NCI-H187 treated with DMSO at 0.1 percent for 48 hours (cell line): ENCODE measurements at places on chromosomes 7 and 10.

- no peak for DNase-seq
Measured at GRCh38 chr7:136045181-136045580, 68.0 kb upstream of the MTPN start.

GRCh38 chr7:73719806-73720169, 319 bp upstream of the STX1A start:
- no peak for DNase-seq

GRCh38 chr7:158606129-158606528, 18.5 kb upstream of the PTPRN2 start:
- DNase-seq = no peak

DNA sequence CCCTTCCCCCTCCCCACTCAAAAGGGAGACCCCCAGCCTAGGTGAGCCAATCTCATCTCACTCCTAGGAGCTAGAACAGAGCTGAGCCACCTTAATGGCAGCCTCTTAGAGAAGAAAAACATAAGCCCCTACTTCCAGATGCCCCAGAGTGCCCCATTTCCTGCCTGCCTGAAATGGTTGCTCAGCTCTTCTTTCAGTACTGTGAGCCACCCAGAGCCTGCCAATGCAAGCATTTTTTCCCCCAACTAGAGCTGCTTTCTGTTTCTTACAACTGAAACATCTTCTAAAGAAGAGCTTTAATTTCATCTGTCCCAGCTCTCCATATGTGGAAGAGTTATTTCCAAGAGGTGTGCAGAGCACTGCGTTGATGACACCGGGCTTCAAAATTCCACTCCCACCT, 136.7 kb downstream of the PLPP4 start:
- DNase-seq = no peak

- no peak for DNase-seq
Measured at GRCh38 chr10:5036511-5036910, 32.9 kb upstream of the AKR1C2 start.

GRCh38 chr7:953547-954327, 743 bp downstream of the ADAP1 start:
- DNase-seq = no peak

DNA sequence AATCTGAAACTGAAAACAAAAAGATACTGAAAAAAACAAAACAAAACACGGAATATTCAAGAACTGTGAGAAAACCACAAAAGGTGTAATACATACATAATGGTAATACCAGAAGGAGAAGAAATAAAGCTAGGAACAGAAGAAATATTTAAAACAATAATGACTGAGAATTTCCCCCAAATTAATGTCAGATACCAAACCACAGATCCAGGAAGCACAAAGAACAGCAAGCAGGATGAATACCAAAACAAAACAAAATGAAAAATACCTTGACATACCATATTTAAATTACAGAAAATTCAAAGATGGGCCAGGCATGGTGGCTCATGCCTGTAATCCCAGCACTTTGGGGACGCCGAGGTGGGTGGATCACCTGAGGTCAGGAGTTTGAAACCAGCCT, 57.7 kb upstream of the PARD3 start:
- DNase-seq = no peak

DNA sequence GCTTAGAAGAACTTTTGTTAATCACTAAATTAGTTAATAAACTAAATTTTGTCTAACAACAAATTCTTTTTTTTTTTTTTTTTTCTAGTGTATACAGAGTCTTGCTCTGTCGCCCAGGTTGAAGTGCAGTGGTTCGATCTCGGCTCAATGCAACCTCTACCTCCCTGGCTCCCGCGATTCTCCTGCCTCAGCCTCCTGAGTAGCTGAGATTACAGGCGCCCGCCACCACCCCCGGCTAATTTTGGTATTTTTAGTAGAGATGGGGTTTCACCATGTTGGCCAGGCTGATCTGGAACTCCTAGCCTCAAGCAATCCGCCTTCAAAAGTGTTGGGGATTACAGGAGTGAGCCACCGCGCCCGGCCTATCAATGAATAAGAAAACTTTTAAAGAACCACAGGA, 1.1 kb upstream of the IQUB start:
- no peak for DNase-seq

DNA sequence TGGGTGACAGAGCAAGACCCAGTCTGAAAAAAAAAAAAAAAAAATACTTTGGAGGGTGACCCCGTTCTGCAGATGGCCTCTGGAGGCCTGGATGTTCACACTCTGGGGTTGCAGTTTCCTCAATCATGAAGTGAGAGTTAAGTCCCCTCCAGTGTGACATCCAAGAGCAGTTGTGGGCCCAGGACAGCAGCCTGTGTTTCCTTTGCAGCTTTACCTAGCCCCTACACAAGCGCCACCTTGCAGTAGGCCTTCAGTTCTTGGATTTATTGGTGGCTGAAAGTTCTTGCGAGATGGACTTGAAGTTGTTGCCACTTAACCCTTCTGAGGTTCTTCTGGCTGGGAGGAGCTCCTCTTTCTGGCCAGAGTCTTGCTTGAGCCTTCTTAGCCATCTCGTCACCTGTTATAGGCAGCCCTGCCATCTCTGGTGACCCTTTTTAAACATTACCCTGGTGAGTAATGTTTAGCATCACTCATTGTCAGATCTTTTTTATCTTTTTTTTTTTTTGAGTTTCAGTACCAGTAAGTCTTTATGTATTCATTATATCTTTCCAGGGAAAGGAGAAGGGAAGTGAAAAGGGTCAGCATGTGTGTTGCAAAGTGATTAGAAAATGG, 3.4 kb upstream of the ACTR3C start:
- DNase-seq = no peak

GRCh38 chr10:60236869-60237524, 152.7 kb downstream of the ANK3 start:
- DNase-seq = no peak

DNA sequence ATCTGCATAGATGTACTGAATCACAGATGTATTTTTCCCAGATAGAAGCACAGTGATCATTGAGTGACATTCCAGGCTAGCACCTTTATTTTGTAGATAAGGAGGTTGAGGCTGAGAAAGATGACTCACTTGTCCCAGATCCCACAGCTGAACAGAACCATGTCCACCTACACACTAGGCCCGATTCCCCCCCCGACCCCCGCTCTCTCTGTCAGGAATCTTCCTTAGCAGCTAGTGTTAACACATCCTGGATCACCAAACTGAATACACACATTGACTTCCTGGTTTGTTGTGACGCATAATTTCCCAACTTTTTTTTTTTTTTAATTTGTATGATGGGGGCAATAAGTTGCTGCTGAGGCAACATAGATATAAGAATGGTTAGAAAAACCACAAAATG, 5.2 kb downstream of the SFMBT2 start:
- no peak for DNase-seq

DNA sequence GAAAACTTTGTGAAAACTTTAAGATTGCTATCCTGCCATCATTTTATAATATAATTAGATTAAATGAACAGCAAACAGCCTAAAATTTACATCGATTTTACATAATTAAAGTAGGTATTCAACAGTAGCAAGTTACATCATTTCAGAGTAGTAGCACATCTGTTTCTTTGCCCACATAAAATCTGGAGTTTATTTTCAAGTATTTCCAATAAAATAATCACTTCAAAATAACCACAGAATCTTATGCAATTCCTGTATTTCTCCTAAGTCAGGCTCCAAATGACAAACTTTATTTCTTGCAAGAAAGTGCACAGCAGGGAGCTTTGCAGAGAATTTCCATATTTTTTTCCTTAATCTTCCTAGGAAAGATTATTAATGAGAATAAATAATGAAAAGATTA, 82.6 kb downstream of the CUBN start:
- DNase-seq = no peak

- DNase-seq = no peak
Measured at GRCh38 chr7:137798073-137798763, 48.6 kb downstream of the DGKI start.

DNA sequence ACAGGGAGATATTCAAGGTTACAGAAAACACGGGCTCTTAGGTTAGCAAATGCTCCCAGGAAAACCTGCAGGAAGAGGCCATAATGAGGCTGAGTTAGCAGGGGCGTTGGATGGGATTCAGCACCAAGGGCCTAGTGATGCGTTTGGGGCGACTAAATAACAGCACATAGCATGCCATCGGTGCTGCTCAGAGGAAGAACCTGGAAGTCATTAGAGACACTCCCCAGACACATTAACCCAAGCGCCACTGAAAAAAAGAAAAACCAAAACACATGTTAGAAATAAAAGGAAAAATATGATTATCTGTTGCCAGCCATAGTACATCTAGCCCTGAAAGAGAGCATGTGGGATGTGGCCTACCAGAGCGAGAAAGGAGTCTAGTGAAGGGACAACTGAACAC, 28.8 kb upstream of the OPALIN start:
- DNase-seq = no peak

GRCh38 chr7:110929480-110930249, 161.3 kb upstream of the LRRN3 start:
- DNase-seq = no peak

DNA sequence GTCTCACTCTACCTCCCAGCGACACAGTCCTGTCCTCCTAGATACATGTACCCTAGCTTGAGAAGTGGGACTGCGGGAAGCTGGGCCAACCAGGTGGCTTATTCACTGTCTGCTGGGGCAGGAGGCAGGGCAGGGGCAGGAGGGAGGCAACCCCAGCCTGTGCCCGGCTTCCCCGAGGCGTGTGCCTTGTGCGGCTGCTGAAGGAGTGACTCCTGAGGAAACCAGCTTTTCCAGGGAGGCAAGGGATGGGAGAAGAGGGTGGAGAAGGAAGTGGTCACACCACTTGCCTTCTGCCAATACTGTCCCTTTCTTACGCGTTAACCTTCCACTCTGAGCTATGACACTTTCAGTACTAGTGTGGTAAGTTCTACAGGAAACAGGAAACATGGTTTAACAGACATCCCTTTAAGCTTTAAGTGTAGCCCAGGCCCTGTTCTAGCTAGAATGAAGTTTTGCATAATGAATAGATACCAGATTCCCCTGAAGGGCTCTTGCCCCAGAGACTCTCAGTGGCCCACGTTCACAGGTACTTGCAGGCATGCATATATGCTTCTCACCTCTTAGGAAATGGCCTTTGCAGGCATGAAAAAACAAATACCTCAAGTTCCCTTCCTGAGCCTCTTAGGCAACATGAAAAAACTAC, 40.6 kb downstream of the SYPL1 start:
- no peak for DNase-seq

GRCh38 chr7:92624298-92624996, 34.3 kb upstream of the FAM133B start:
- no peak for DNase-seq

DNA sequence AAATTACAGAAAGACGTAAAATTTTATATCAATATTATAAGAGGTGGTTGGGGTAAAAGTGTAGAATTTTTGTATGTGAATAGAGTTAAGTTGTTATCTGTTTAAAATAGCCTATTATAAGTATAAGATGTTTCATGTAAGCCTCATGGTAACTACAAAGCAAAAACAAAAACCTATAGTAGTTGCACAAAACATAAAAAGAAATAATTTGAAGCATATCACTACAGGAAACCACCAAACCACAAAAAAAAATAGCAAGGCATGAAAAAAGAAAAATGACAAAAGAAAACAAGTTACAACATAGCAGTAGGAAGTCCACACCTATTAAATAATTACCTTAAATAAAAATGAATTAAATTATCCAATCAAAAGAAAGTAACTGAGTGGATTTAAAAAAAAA, 12.4 kb upstream of the GSTK1 start:
- no peak for DNase-seq

GRCh38 chr10:37549054-37549453, 308.4 kb downstream of the ZNF248 start:
- DNase-seq = no peak

- DNase-seq = peak; percentile 17
Measured at GRCh38 chr7:135620980-135621850, 41.1 kb upstream of the STMP1 start.

DNA sequence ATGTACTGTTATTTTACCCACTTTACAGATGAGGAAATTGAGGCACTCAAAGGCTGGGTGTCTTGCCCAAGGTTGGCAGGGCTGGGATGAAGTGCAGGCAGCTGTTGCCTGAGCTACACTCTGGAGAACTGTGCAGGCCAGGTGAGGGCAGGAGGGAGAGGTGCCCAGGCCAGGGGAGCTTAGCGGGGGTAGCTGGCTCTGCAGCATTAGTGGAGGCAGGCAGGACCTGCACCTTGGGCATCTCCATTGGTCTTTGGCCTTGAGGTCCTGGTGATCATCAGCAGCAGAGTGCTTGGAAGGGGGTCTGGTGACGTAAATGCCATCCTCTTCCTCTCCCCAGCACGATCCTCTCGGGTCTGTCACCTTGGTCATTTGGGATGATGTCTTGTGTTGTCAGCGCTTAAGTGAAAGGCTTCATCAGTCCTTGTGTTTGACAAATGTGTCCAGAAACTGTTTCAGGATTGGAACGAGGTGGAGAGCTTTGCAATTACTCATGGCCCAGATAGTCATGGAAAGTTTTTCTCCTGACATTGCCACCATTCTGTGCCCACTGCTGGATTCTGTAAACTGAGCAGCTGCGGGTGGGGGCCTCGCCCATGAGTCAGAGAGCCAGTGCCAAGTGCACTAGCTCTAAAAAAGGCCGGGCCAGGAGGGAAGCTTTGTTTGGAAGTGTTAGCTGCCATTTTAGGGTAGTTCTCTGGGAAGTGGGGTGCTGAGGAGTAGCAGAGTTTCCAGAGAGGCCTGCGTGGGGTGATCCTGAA, 47.6 kb downstream of the TSPAN15 start:
- DNase-seq = no peak

DNA sequence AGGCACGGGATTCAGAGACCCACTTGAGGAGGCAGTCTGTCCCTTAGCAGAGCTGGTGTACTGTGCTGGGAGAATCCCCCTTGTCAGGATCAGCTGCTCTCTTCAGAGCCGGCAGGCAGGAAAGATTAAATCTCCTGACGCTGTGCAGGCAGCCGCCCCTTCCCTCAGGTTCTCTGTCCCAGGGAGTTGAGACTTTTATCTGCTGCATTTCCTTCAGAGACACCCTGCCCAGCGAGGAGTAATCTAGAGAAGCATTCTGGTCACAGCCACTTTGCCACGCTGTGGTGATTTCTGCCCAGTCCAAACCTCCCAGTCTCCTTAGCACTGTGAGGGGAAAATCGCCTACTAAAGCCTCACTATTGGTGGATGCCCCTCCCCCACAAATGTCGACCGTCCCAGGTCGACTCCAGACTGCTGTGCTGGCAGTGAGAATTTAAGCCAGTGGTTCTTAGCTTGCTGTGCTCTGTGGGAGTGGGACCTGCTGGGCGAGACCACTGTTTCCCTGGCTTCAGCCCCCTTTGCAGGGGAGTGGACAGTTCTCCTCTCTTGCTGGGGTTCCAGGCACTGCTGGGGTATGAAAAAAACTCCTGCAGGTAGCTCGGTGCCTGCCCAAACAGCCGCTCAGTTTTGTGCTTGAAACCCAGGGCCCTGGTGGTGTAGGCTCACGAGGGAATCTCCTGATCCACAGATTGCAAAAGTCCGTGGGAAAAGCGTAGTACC, 265.4 kb downstream of the ZWINT start:
- DNase-seq = no peak
